NCI-H2029 treated with DMSO at 0.1 percent for 48 hours (cell line): ENCODE measurements at places on chromosomes 3 and 15.

DNA sequence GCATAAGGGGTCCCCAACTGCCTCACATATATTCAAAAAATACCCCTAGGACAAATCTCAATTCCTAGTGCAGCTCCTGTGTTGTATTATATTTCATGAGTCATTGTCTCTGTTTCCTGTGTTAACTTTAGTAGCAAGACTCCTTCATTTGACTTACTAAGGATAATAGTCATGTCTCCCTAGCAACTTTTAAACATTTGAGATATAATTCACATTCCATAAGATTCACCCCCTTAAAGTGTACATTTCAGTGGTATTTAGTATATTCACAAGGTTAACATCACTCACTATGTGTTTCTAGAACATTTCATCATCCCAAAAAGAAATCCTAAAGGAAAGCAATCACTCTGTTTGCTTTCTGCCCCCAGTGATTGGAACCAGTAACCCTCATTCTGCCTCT, 121.3 kb upstream of the WNT7A start:
- DNase-seq = no peak

GRCh38 chr15:25394898-25395297, 43.9 kb downstream of the UBE3A start:
- no peak for DNase-seq

GRCh38 chr3:11554666-11555065, 89.0 kb downstream of the VGLL4 start:
- no peak for DNase-seq

DNA sequence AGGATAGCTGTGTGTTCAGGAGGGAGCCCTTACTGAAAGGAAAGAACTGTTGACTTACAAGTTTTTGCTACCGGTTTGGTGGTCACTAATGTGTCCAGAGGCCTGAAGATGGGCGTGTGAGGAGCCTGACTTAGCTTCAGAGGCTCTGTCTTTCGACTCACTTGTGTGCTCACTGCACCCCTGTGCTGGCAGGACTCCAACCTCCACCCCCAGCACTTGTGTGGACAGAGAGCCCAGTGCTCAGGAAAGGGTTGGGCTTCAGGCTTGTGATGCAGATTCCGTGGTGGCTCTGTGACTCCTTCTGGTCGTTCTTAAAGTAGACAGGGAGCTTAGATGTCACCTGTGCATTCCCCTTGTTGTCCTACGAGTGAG, 100.9 kb downstream of the PGPEP1L start:
- no peak for DNase-seq

DNA sequence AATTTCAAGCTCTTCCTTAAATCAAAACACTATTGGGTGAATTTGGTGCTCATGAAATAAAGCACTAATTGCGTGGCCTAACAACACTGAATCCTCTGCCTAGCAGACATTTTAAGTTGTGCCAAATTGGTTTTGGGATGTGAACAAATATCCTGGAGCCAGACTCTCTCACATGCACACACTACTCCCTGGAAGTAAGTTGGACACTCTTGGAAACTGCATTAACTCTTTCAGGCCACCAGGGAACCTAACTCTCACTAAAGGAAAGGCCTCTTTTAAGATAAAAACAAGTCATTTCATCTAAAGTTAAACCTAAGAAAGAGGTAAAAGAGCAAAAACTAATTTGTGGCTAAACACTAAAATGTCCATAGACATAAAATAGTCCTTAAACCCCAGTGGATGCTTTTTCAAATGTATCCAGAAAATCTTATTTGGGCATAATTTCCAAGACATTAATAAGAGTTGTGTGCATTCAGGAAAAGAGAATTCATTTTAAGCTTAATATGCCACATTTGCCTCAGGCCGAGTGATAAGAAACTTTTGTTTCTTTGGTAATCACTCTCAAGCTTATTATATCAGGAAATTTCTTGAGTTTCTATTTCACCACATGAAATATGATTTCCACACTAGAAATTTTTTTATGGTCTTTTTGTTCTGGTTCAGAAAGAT, 61.8 kb downstream of the ZBTB20 start:
- no peak for DNase-seq

GRCh38 chr3:180352261-180352660, 249.7 kb upstream of the TTC14 start:
- DNase-seq = no peak

DNA sequence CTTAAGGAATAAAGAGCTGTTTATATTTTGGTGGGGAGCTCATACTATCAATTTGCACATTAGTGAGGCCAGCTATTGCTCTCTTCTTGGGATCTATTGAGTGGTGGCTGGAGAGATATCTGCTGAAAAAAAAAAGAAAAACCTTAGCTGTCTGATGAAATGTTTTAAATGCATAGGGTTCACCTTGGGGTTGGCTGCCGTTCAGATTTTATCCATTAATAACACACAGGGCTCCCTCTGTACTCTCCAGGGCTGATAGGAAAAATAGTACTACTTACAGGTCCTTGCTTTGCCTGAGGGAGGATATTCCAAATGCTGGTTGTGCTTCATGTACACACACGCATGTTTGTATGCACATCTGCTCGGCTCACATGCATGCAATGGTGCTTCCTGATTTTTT, 803.7 kb downstream of the MCTP2 start:
- no peak for DNase-seq

DNA sequence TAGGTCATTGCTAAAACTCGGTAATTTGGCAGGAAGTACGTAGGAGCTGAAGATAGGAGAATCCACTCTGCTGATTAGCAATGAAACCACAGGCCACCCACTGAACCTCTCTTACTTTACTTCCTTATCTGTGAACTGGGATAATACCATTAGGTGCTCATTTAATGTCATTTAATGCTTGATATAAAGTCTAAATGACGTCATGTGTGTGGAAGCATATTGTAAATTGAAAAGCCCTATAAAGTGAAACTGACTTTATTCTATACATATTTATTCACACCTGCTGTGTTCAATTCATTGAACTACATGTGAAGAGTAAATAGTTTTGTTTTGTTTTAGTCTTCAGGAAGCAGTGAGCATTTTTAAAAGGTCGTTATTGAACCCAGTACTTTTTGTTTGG, 137.5 kb downstream of the CNTN4 start:
- no peak for DNase-seq
